Spleen (tissue), 13 donors: ENCODE measurements at places on chromosomes 6 and 20.

GRCh38 chr6:146550911-146551310, 7.3 kb downstream of the RAB32 start:
- no peak for DNase-seq

DNA sequence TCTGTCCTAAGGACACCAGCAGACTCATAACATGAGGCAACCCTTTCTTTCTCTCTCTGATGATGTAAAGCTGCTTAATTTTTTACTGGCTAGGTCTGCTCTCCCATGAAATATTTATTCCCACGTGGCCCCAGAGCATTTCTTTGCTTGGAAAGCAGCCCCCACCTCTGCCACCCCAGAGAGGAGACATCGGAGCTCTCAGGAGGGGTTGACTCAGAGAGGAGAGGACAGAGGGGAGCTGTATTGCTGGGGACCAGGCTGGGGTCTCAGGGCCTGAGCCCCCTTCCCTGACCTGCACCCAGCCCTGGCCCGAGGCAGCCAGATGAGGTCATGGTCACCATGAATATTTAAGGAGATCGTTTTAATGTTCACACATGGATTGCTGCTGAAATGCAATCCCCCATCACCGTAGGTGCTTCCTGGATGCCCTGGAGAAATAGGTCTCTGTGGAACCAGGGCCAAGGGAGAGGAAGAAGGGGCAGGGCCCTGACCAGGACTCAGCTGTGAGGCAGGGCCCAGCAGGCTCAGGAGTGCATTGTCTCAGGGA, 117.5 kb downstream of the DLL1 start:
- DNase-seq: peak; percentile 38

DNA sequence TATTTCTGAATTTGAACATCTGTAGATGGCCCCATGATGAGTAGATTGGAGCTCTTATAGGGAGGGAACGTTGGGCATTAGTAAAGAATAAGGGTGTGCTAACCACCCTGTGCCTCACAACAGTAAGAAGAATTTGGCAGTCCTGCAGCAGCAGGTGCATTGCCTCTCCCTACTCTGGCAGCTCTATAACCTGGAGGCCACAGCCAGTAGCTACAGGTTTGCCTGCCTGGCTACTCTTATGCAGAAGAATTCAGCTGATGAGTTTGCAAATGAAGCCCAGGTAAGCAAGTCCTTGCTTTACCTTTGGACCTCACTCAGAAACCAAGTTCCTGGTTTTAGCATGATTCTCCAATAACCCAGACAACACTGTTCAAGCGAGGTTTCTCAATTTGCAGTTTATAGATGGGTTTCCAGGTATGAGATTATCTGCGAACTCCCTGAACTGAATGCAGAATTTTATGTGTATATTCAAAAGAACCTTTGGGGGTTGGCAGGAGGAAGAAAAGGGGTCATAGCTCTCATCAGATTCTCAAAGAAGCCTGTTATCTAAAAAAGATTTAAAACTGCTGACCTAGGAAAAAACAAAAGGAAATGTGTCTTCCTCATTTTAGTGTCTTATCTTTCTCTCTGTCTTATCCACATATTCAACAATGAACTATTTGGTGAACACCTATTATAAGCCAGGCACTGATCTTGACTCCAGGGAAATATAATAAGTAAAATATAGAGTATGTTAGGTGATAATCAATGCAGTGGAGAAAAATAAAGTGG, 18.9 kb downstream of the TREML1 start:
- DNase-seq: no peak

DNA sequence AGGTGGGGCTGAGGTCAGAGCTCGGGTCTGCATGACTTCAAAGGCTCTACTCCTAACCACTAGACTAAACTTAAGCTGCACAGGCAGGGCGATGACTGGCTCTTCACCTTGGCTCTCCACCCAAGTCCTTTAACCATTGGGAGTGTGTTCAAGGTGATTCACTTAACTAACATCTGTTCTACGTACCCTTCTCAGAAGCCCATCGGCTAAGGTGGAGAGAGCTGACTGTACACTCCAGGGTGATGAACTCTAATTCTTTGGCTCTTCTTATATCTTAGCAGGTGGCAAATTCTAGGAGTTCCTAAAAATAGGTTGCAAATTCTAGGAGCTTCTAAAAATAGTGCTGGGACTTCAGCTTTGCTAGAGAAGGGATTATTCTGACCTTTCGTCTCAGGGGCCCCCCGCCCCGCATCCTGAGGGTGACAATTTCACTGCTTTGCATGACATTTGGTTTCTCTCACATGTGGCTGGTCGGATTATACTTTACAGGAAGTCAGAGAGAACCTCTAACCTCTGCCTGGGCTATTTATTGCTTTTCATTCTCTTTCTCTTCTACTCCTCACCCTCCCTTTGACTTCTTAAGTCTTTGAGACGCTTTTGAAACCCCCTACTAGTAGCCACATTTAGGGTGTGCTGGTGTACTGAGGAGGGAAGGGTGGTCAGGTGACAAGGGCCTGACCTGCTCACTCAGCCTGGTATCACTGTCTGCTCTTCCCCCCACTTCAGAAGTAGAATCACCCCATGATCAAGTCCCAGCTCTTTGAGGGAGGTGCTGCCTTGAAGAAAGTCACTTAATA, 55.5 kb downstream of the PRDM1 start:
- no peak for DNase-seq

- no peak for DNase-seq
Measured at GRCh38 chr6:106275692-106276091, 49.9 kb downstream of the ATG5 start.

GRCh38 chr20:19212821-19213502, 520 bp downstream of the SLC24A3 start:
- DNase-seq: peak; percentile 92

- no peak for DNase-seq
Measured at GRCh38 chr6:132490024-132490423, 22.9 kb downstream of the STX7 start.

DNA sequence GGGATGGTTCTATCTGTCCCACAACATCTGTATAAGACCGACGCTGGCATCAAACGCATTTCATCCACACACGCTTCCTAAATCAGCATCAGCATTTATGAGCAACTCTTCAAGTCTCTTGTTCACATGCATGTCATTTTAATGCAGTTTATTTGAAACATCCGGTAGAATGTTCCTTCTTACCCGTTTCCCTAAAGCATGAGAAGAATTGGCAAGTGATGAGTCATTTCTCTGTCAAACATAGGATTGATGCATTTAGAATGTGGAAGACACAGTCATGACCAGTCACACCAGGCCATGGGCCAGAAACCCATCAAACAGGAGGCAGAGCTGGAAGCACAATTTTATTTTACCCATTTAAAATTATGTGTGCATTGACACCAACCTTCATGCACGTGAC, 122.8 kb downstream of the UST start:
- no peak for DNase-seq

- no peak for DNase-seq
Measured at GRCh38 chr6:135129136-135129856, 51.8 kb upstream of the MYB start.

DNA sequence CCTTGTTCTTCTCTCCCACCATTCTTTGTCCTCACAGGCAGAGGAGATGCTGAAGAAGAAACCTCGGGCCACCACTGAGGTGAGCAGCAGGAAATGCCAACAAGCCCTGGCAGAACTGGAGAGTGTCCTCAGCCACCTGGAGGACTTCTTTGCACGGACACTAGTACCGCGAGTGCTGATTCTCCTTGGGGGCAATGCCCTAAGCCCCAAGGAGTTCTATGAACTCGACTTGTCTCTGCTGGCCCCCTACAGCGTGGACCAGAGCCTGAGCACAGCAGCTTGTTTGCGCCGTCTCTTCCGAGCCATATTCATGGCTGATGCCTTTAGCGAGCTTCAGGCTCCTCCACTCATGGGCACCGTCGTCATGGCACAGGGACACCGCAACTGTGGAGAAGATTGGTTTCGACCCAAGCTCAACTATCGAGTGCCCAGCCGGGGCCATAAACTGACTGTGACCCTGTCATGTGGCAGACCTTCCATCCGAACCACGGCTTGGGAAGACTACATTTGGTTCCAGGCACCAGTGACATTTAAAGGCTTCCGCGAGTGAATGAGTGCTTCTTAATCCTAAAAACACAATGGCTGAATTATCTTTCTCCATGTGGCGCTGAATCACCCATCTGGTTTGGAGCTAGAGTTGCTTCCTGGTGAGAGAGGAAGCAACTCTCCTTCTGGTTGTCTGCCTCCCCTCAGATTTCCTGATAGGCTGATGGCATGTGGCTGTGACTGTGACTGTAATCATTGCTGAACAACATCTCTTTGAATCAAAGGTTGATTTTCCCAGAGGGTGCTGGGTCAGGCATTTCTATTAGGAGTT, 4.6 kb downstream of the MAD2L1BP start:
- DNase-seq: no peak

DNA sequence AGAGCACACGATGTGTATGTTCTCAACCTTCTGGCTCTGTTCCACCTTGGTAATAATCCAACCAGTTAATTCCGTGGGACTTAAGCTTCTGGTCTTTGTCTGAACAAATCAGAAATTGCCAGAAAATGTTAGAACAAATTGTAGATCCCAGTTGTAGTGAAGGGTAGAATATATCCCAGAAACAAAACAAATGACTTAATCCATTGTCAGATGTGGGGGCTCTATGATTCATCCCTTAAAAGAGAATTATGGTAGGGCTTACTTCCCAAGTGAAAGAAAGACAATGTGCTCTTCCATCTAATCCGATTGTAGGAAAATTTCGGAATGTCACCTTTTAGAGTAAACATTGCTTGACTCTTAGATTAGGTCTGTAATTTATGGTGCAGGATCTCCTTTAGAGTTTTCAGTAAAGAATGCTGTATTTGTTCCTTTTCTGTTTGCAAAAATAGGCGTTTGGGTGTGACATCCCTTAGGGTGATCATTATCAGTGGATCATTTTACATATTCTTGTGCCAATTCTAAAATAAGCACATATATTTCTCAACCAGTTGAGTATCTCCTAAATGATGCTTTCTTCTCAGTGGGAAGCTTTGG, 234.5 kb upstream of the ZNF217 start:
- no peak for DNase-seq

- DNase-seq: no peak
Measured at GRCh38 chr6:31825553-31825952, 2.0 kb upstream of the HSPA1B start.

DNA sequence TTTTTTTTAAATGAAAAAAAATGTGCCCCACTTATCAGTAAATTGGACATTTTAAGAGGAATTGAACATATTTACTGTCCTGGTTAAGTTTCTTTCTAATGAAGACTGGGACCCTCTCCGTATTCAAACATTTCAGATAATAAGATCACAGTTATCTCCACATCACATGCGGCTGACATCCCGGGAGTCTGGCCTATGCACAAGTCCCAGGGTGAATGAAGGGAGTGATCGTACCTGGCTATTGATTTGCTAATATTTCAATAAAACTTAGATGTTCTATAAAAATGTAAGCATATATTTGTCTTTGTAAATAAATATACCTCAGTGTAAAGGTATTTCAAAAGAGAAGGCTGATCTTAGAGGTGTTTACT, 58.1 kb downstream of the FOXC1 start:
- DNase-seq: no peak

GRCh38 chr20:17987988-17988387, 19.2 kb downstream of the MGME1 start:
- no peak for DNase-seq

- peak; percentile 38 for DNase-seq
Measured at GRCh38 chr20:8005575-8006366, 13.8 kb downstream of the TMX4 start.

GRCh38 chr6:18835976-18836375, 448.8 kb downstream of the RNF144B start:
- no peak for DNase-seq

GRCh38 chr6:23377830-23378229, 748.2 kb upstream of the NRSN1 start:
- DNase-seq: no peak

GRCh38 chr20:58438970-58439808, 50.2 kb downstream of the VAPB start:
- no peak for DNase-seq

DNA sequence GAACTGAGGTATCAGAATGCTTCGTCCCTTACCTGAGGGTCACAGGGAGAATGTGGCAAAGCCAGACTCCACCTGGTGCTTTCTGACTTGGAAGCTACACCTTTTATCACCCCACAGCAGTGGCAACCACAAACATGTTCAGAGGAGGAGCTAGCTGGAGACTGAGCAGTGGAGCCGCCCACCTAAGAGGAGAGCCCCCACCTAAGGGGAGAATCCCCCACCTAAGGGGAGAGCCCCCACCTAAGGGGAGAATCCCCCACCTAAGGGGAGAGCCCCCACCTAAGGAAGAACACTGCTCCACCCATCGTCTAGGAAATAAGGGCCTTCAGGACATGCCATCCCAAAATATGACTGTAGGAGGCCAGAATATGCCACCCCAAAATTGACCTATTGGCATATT, 4.0 kb downstream of the SLC52A3 start:
- no peak for DNase-seq

GRCh38 chr20:61558726-61559125, 306.7 kb downstream of the CDH4 start:
- DNase-seq: no peak

DNA sequence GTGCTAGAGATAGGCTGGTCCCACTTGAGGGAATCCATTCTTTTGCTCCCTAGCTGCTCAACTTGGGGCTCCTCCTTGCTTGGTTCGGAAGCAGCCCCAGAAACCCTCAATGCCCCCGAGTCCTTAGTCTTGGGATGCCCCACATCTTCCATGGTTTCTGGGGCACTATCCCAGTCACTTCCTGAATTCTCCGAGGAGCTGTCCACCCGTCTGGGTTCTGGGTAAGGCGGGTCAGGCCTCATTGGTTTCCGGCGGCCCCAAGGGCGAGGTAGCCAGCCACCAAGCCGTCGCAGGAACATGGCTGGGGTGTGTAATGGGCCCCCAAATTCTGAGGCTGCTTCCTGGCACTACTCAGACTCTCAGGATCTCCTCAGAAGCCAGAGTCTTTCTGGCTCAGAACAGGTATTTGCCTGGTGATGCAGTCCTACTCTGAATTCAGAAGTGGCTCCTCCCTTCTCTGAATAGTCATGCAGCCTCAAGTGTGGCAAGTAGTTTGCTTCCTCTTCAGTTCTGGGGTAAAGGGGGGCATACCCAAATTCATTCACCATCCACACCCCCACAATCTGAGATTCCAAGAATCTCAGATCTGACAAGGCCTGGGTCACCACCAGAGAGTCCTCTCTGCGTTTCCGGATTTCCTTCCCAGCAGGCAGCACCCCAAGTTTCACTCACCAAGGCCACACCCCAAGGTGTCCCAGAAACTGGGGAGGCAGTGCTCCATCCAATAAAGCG, 763 bp downstream of the C6orf47 start:
- peak; percentile 82 for DNase-seq

GRCh38 chr20:37518606-37519507, 2.2 kb upstream of the NNAT start:
- no peak for DNase-seq
